ENCODE measurements at places on chromosomes 3 and 15.

GRCh38 chr15:86743283-86743903 lies 663.7 kb downstream of the AGBL1 start:
- no peak for DNase-seq

- no peak for DNase-seq
Observed at GRCh38 chr3:122167630-122168029, 15.8 kb upstream of the CASR start.

DNA sequence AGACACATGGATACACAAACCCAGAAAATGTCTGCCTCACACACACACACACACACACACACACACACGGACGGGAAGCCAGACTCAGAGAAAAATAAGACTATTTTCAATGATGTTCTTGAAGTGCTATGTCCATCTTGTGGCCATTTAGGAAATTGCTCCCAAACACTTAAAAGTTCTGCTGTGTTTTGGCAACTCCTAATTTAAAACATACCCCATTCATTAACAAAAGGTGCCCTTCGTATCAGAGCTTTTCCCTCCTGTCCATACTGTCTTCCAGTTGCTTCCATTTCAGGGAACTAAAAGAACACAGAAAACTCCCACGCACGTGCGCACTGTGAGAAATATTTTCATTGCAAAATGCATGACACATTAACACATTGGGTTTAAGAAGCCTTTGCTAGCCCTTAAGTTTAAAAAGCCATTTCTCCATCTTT lies 44.6 kb downstream of the SLC12A1 start:
- DNase-seq: peak; percentile 22

- peak; percentile 58 for DNase-seq
Observed at GRCh38 chr15:91849749-91850161, 3.8 kb upstream of the SLCO3A1 start.

- DNase-seq: no peak
Observed at GRCh38 chr3:14208977-14209394, 30.4 kb downstream of the LSM3 start.

DNA sequence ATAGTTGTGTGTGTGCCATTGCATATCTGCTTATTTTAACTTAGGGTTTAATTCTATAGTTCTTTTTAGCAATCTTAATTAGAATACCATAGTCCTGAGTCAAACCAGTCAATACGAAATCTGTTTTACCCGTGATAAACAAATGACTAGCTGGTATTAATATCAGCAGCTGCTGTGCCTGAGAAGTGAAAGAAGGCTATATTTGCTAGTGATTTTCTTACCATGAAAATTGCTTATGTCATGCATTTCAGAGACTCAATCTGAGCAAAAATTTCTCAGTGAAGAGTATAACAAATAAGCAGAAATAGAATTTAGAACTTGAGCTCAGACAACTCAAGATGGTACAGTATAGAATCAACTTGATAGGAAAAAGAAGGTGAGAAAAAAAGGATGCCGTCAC lies 820.4 kb downstream of the NAALADL2 start:
- DNase-seq: no peak

DNA sequence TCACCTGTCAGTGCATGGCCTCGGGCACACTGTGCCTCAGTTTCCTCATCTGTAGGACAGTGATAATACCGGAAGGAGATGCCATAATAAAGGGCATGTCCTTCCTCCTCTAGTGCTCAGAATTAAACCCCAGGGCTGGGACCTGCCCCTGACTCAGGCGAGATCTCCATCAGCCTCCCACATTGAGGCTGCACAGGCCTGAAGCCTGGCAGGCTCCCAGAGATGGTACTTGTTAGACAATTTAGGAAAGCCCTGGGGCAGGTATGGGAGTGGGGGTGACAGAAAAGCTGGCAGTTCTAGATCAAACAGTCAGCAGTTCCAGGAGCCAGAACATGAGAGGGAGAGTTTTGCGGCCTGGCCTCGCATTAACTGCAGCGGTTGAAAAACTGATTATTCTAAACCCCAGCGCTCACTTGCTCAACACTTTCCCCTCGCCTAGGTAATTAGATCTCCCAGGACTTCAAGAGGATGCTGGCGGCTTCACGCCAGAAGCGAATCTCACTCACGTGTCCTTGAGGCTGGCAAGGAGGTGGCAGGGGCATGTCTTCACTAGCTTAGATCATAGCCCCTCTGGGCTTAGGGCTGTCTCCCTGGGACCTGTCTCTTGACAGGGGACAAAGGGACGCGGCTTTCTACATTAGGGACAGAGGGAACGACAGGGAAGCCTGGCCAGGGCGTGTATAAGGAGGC lies 73.1 kb downstream of the ATP2B2 start:
- DNase-seq: no peak

DNA sequence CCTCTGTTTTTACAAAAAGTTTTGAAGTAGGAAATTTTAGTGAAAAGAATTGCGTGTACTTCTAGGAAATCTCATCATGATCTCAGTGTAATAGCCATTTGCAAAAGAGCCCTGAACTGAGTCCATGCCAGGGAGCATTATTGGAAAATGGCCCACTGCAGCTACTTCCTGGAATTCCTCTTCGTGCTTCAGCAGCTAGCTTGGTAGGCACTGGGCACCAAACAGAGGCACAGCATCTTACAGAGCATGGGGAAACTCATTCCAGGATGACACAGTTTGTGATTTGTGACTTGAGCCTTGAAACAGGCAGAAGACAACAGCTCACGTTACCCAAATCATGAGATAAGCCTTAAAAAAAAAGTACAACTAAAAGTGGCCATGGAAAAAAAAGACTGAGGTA lies 179.1 kb downstream of the WDR72 start:
- DNase-seq: no peak

GRCh38 chr15:68112706-68113105 lies 58.6 kb downstream of the PIAS1 start:
- DNase-seq: no peak

DNA sequence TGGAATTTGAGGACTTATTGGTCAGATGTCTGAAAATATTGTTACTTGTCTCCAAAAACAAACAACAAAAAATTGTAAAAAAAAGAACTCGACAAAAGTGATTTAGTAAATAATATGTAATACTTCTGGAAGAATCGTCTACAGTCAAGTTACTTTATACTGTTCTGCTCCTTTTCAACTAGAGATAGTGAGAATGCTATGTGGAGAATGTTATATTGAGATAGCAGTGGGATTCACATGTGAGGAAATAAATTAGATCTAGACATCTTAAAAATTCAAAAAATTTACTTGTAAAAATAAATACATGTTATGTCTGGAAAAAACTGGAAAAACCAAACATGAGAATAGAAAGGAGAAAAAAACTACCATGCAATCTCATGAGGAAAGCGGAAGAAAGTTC lies 64.9 kb downstream of the SGO1 start:
- no peak for DNase-seq

DNA sequence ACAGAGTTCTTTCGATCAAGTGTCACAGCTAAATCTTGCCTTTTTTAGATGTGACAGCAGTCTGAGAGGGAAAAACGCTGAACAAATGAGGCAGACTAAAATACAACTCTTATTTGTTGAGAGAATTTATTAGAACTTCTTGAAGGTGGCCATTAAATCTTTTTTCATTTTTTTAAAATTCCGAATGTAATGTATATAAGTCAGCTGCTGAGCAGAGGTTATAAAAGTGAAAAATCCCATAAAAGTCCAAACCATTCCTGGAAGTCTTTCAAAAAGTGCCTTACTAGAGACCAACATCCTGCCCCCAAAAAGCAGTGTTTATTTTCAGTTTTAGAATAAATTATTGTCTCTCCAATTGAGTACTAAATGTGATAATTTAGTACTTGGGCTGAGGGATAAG lies 3.1 kb downstream of the TSEN2 start:
- no peak for DNase-seq

- DNase-seq: no peak
Observed at GRCh38 chr3:98977520-98977919, 76.0 kb upstream of the DCBLD2 start.

GRCh38 chr3:198017090-198017489 lies 57.1 kb downstream of the LMLN start:
- no peak for DNase-seq

DNA sequence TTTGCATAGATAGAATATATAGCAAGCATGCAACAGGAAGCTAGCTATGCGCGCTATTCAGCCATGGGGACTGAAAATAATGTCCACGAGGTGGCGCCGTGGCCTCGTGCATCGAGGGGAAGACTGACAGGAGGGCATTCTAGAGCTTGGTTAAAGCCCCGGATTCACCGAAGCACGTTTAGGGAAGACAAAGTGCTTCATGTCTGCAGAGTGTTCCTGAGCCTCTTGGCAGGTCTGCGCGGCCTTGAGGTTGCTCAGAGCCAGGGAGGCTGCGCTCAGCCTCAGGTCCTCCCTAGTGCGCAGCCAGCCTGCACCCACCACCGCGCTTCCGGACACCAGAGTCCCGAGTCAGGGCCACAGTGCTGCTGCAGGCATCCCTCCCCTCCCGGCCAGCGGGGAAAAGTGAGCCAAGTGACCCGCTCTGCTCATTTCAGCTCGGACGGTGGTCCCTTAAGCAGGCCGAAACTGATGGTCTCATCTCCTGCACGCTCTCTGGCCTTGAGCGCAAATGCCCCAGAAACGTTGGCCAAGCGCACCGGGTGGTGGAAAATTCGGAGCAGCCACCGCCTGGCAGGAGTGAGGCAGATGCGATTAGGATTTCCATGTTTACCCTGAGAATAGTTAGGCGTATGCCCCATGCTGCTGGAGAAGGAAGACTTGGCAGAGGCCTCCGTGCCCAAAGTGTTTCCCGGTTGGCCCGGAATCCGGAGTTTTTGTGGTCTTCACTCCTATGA lies 24.8 kb downstream of the GABRA5 start:
- DNase-seq: peak; percentile 25

GRCh38 chr3:135017003-135017893 lies 222.2 kb downstream of the EPHB1 start:
- DNase-seq: no peak

DNA sequence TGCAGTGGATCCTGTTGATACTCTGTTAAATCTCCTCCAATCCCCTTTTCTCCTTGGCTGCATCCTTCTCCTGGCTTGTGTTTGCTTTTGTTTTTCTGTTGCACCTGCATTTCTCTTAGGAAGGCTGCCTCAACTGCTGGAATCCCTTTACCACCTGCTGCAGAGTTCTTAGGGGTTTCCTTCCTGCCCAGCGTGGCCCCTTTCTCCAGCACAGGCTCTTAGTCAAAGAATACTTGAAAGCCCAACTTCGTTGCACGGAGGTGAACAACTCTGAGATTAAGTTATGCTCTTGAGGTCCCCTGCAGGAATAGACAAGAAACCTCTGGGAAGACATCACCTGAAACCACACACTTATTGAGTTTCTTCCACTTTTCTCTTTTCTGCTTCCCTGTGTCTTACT lies 121.6 kb upstream of the GRM7 start:
- no peak for DNase-seq

DNA sequence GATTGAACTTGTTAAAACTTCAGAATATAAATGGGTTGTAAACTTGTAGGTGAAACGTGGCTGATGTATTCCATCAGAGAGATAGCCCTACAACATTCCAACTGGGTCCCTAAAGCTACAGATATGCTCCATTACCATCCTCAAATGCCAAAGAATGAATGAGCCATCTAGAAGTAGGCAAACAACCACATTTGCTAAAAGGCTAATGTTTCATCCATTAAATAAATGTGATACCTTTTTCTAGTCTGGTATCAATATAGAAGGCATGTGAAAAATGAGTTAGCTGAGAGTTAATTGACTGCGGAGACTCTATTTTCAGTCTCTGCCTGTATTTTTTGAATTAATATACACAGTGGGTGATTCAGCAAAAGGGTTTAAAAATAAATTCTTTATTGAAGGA lies 203.8 kb downstream of the RBMS3 start:
- no peak for DNase-seq

DNA sequence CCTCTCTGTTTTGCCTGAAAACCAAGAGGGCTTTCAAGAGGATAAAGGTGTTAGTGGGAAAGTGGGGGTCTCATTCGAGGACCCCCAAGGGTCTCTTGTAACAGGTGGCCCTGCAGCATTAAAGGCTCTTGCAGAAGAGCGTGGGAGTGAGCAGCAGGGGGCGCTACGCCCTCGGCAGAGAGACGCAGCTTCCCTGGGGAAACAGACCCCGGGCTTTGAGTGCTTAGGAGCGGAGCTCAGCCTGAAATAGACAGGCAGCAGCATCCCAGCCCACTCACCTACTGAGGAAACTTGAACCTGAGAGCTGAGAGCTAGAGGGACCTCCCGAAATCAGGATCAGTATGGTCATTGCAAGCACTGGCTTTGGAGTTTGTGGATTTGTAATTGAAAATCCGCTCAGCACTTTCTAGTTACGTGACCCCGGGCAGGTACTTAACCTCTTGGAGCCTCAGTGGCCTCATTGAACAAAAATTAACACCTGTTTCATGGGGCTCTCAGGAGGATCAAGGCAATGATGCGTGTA lies 25.7 kb downstream of the RPLP1 start:
- DNase-seq: peak; percentile 63

- no peak for DNase-seq
Observed at GRCh38 chr3:111951032-111951431, 27.8 kb upstream of the ABHD10 start.

DNA sequence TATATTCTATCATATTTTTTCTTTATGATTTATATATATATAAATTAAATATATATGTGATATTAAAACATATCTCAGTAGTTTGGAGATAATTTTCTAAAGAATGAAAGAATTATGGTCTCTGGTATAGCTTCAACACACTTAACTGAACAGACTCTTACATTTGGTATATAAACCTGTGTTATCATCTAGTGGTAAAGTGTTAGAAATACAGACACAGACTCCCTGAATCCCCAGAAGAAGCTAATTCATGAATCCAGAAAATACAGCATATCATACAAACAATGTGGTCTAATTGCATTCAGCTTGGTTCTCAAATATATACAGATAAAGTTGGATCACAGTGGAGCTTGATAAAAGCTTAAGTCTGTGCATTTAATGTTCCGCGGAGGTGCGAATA lies 1100.4 kb downstream of the ROBO2 start:
- no peak for DNase-seq

DNA sequence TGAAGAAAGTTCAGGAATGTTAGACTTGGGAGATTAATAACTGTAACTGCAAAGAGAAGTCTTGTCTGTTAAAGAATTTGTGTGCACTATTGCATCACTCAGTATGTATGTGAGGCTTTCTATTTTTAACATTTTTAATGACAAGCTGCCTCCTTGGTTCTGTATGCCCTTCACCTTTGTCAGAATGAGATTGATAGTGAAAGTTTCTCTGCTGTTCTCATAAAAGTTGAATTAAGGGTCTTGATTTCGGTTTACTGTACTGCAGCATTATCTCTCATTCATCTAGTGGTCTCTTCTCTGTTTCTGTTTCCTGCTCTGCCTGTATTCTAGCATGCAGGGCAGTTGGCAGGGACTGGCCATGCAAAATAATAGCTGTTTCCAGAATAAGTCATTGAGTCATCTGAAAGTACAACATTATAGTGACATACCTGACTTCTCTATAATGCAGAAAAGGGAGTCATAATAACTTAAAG lies 454.9 kb downstream of the IL5RA start:
- no peak for DNase-seq

- DNase-seq: no peak
Observed at GRCh38 chr3:153957421-153957820, 163.8 kb upstream of the ARHGEF26 start.

DNA sequence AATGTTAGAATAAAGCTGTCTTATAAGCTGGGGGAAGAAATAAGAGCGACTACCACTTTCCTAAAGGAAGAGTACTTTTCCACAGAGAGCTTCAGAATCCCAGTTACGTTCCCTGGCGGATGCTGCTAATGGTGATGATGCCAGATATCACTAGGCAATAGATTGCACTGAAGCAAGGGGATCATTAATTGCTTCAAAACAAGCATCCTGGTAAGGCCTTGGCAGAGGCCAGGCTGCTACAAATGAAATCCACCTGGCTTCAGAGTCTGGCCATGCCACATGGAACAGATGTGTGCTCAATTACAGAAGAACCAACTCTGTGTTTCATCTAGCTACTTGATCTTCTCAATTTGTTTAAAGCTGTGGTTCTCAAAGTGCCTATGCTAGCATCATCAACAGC lies 129.2 kb upstream of the IL12A start:
- no peak for DNase-seq
